C1 segment of cervical spinal cord (tissue), 14 donors: ENCODE measurements at places on chromosomes 16 and 17.

DNA sequence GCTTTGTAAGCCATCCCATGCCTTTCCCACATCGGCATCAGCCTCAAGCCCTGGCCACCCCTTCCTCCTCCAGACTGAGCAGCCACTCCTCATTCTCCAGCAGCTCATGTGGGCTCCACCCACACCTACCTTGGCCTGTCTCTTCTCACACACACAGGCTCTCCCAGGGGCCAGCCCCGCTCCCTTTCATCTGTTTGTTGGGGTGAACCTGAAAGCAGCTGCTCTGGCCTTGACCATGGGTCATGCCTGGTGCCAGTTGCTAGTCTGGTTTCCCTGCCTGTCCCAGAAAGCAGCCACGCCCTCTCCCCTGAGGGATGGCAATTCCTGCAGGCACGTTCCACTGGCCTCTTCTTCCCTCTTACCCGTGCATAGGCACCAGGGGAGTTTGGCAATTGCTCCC is 11.4 kb upstream of the TMEM238L start:
- DNase-seq, result no peak

- DNase-seq, result no peak
These were observed 27.7 kb upstream of the CHMP6 start for GRCh38 chr17:80963812-80964543.

GRCh38 chr17:5226940-5227878 is 7.5 kb downstream of the SCIMP start:
- DNase-seq, result no peak

GRCh38 chr17:61015966-61016365 is 338.3 kb downstream of the BCAS3 start:
- no peak for DNase-seq

- DNase-seq, result no peak
These were observed 3.2 kb downstream of the MED31 start for GRCh38 chr17:6648181-6648580.

GRCh38 chr17:72422505-72423285 is 301.9 kb downstream of the SOX9 start:
- DNase-seq, result no peak
